ENCODE measurements at places on chromosomes 5 and 9.

GRCh38 chr5:62681117-62681850, 102.7 kb downstream of the LRRC70 start:
- no peak for DNase-seq

DNA sequence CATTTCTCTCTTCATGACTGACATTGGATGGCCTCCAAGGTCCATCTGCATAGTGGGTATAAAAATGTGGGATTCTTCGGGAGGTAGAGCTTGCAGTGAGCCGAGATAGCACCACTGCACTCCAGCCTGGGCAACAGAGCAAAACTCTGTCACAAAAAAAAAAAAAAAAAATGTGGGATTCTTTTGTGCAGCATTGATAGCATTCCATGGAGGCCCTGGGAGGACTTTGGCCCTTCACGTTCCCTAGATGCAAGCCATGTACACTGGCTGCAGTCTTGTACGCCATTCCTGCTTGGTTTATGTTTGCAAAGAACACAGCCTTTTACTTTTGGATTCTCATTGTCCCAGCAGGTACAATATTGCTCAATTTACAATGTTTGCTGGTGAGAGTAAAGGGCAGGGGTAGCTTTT, 157.8 kb downstream of the SLCO4C1 start:
- no peak for DNase-seq

GRCh38 chr5:95347506-95348120, 43.6 kb upstream of the FAM81B start:
- DNase-seq: no peak

GRCh38 chr5:76384189-76384588, 18.9 kb upstream of the IQGAP2 start:
- DNase-seq: no peak
